ENCODE measurements at places on chromosomes 12 and 14.

GRCh38 chr14:91444335-91445020, 26.9 kb upstream of the CCDC88C start:
- DNase-seq: no peak

GRCh38 chr14:33762161-33762851, 188.6 kb downstream of the EGLN3 start:
- DNase-seq: no peak

- no peak for DNase-seq
Observed at GRCh38 chr14:76324133-76324532, 51.8 kb upstream of the ESRRB start.

DNA sequence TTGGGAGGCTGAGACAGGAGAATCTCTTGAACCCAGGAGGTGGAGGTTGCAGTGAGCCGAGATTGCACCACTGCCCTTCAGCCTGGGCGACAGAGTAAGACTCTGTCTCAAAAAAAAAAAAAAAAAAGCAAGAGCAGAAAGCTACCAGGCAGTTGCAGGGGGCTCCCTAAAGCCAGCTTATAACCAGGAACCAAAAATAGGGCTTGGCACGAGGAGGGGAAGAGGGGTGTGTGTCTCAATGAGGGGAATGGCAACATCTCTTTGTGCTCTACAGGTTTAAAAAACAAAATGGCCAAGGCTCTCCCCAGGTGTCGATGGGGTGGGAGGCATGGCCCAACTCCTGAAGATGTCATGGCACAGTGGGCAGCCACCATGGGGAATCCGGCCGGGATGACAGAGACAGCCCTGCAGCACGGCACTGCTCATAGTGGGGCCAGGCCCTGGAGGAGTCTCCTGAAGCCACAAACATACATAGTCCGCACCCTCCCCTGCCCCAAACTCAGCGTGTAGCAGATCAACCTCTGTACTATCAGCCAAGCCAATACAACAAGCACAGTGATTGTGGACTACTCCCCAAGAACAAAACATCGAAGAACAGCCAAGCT, 16.0 kb upstream of the EIF5 start:
- DNase-seq: no peak

- no peak for DNase-seq
Observed at GRCh38 chr12:66636771-66637170, 42.1 kb downstream of the GRIP1 start.

DNA sequence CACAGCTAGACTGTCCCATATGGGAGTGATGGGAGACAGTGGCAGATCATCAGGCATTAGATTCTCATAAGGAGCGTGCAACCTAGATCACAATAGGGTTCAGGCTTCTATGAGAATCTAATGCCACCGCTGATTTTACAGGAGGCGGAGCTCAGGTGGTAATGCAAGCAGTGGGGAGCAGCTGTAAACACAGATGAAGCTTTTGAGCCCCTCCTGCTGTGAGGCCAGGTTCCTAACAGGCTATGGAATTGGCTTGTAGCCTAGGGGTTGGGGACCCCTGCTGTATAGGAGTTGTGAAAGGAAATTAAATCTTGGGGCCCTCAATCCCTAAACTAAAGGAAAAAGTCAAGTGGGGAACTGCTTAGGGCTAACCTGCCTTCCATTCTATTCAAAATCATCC, 29.6 kb downstream of the ADIPOR2 start:
- DNase-seq: no peak

DNA sequence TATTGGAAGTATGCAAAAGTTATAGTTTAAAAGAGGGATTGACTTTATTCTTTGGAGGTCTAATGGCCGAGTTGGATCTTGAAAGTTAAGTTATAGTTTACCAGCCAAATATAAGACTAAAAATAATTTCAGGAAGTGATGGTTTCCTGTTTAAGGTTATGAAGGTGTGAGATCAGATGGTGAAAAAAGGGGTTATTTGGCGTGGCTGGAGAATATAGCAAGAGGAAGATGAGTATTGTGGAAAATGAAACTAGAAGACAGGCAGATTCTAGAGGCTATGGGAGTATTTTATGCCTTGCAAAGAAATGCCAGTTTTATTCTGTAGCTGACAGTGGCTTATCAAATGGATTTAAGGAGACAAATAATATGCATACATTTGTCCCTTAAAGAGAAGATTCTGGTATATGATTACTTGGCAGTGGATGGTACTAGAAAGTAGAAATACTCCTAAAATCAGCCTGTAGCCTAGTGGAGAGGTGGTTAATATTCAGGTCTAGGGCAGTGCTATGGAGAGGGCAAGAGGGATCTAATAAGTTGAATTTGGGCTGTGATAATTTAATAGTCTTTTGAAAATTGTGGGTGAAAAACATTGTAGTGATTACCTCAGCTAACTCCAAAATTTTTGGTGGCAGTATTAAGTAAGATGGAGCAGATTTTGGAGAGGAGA, 1091.8 kb upstream of the ATXN7L3B start:
- DNase-seq: no peak

DNA sequence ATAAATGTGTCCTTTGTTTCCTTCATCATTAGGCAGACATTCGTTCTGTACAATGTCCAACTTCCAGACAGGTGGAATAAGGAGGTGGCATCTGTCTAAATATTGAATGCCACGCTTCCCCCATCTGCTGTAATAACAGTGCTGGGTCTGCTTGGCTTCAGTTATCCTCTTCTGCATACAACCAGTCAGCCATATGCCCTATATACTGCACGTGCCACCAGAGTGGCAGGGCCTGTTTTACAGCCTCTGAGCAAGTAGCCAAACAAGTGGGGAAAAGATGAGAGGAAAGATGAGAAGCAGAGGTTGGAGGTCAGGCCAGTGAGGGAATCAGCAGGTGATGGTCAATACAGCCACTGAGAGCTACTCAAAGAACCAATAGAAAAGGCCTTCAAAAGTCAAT, 55.4 kb downstream of the OTX2 start:
- no peak for DNase-seq

GRCh38 chr12:12807970-12808702, 5.0 kb upstream of the DDX47 start:
- peak; percentile 61 for DNase-seq
